ENCODE measurements at places on chromosomes 1 and 21. TPM values are rescaled to one million over a fixed set of nuclear protein-coding genes. Genes with fewer than 3 reads are reported as not detected.

DNA sequence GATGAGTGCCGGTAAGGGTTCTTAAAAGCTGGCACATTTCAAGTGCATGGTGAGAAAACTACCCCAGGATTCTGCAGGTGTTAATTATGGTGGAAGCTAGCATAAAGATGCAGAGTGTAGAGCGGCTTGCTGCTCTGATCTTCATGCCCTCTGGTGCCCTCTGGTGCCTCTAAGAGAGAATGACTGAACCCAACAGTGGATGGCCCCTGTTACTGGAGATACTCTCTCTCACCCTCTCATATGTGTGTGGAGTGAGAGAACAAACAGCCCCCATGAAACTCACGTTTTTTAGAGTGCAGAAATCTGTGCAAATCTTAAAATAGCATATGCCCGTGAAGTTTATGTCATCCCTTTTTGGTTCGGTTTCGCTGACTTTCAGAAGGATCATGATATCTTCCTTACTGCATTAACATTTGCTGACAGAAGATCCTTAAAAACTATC is 90.0 kb downstream of the GRIK1 start:
- H3K4me1 ChIP-seq = peaks cover 3% of the 10 kb centered on the region
- no peaks in the 10 kb centered on the region for H3K36me3 ChIP-seq
- DNase-seq = peak; percentile 64
- H3K27ac ChIP-seq = no peak overlapping the region
- H3K27me3 ChIP-seq = no peaks in the 10 kb centered on the region
- no peak overlapping the region for H3K4me3 ChIP-seq

- peaks cover 10% of the 10 kb centered on the region for H3K27me3 ChIP-seq
- no peaks in the 10 kb centered on the region for H3K36me3 ChIP-seq
- DNase-seq = no peak
- H3K4me1 ChIP-seq = no peaks in the 10 kb centered on the region
- no peak overlapping the region for H3K27ac ChIP-seq
Measured at GRCh38 chr21:45816794-45817193, 164.8 kb upstream of the COL6A1 start.

DNA sequence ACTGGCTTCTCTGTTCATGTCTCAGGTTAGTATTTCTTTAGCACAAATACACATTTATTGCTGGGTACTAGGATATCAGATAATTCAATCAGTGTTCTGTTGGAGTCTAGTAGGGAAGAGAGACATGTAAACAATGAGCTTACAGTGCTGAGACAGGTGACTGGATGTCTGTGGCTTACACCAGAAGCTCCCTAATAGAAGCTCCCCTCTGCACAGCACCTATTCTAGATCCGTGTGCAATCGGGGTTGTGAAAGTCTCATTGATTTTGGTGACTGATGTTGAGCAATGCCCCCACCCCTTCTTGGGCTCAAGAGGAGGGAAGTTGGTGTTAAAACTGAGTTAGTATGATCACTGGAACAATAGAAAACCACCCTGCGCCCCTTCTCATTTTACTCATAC is 279.2 kb downstream of the RPS6KC1 start:
- H3K36me3 ChIP-seq = no peaks in the 10 kb centered on the region
- no peak for DNase-seq
- no peak overlapping the region for H3K4me3 ChIP-seq
- peaks cover 17% of the 10 kb centered on the region for H3K27me3 ChIP-seq
- no peaks in the 10 kb centered on the region for H3K4me1 ChIP-seq
- H3K27ac ChIP-seq = no peak overlapping the region

GRCh38 chr1:31497601-31498000 is 78.7 kb upstream of the TINAGL1 start:
- H3K4me3 ChIP-seq = no peak overlapping the region
- no peak overlapping the region for H3K27ac ChIP-seq
- no peak for DNase-seq
- no peaks in the 10 kb centered on the region for H3K4me1 ChIP-seq

The HSD3B2 gene
- 0.96 TPM for total RNA-seq

Measured in K562 (cell line).